ENCODE measurements at places on chromosomes 11 and 22. TPM values are rescaled to one million over a fixed set of nuclear protein-coding genes. Genes with fewer than 3 reads are reported as not detected.

Gene KRTAP5-1
- total RNA-seq, result not detected

Gene GAB4
- not detected for total RNA-seq

Gene ZNRF3
- 10.5 TPM for total RNA-seq

Gene HSPB2
- total RNA-seq, result 0.21 TPM

Gene LARGE1
- total RNA-seq, result 21.0 TPM

Gene ENTHD1
- not detected for total RNA-seq

Gene MMP12
- total RNA-seq, result not detected

Gene KCTD21
- 17.6 TPM for total RNA-seq

Gene GLYATL1
- 0.84 TPM for total RNA-seq

Gene OR56A1
- not detected for total RNA-seq

Gene B3GAT1
- total RNA-seq, result 0.48 TPM

Gene ANO1
- 1.1 TPM for total RNA-seq

Gene CLTCL1
- total RNA-seq, result 25.9 TPM

Gene TRIM51
- not detected for total RNA-seq

Gene YPEL4
- not detected for total RNA-seq

Gene PRDM10
- 7.1 TPM for total RNA-seq

Gene ARFGAP2
- 95.7 TPM for total RNA-seq

Gene KLHL35
- 1.5 TPM for total RNA-seq

Gene TRPM5
- not detected for total RNA-seq

Gene IGLL1
- total RNA-seq, result not detected

Gene TLCD5
- total RNA-seq, result 9.3 TPM

Gene UCP3
- 1.6 TPM for total RNA-seq

Gene PTPRCAP
- total RNA-seq, result 2.5 TPM

Gene CTSW
- not detected for total RNA-seq

Gene OR4D5
- total RNA-seq, result not detected

Gene RTN3
- total RNA-seq, result 102 TPM

Gene TOLLIP
- 68.0 TPM for total RNA-seq

Gene LDLRAD3
- total RNA-seq, result 11.4 TPM

Gene UPK3A
- not detected for total RNA-seq

Gene DDIAS
- 3.2 TPM for total RNA-seq

Gene MICAL2
- total RNA-seq, result 361 TPM

Gene AP5B1
- total RNA-seq, result 21.5 TPM

Gene GAS2
- total RNA-seq, result 0.46 TPM

Gene NRXN2
- not detected for total RNA-seq

Gene MPEG1
- total RNA-seq, result not detected

Gene SMTNL1
- total RNA-seq, result not detected

Gene NEFH
- total RNA-seq, result 5.2 TPM

Gene DGAT2
- 2.7 TPM for total RNA-seq

Gene PSMA1
- total RNA-seq, result 182 TPM

Gene KRTAP5-8
- total RNA-seq, result not detected

Gene THYN1
- total RNA-seq, result 89.4 TPM

Gene USP2
- 1.6 TPM for total RNA-seq

Gene MMP8
- total RNA-seq, result not detected

Gene CD6
- 0.29 TPM for total RNA-seq

Gene SIK2
- total RNA-seq, result 10.1 TPM

Gene UBASH3B
- total RNA-seq, result 45.4 TPM

Gene C11orf58
- 132 TPM for total RNA-seq

Data from kidney epithelial cell (primary cell).